Psoas muscle (tissue), 8 donors: ENCODE measurements at places on chromosomes 4 and X. TPM values are rescaled to one million over a fixed set of nuclear protein-coding genes. Genes with fewer than 3 reads are reported as not detected.

DNA sequence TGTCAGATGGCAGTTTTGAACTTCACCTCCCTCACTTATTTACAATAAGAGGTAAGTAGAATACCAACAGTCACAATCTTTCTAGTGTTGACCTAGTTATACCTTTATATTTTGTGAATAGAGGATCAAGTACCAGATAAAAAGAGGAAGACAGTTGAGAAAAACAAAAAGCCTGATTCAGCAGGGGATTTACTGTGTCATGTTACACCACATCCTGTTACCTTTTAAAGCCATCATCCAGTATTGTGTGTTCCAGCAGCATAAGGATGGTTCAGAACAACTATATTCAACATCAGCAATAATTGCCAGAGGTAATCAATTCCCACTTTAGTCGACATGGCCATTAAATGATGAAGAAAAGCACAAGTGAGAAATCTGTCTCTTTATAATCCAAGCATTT, 21.3 kb upstream of the CXCL6 start:
- no peak for DNase-seq

GRCh38 chr4:7172508-7172907, 19.8 kb upstream of the SORCS2 start:
- DNase-seq: no peak

- DNase-seq: peak; percentile 29
Measured at GRCh38 chr4:83267121-83267829, 17.3 kb downstream of the COQ2 start.

DNA sequence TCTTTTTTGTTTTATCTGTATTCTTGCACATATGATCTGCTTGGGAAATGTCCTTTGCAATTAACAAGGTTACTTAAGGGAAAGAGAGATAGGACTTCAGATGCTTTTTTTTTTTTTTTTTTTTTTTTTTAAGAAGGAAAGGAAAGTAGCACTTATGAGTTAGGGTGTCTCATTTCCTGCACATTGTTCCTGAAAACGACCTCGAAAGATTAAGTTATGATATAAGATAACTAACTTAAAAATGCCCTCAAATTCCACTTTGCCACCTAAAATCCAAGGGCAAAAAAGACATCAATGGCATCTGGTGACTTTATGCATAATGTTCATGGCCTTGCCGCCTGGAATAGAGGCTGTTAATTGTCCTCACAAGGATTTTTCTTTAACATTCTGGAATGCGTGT, 44.9 kb downstream of the PCDH7 start:
- DNase-seq: no peak

GRCh38 chrX:19775830-19776485, 111.4 kb downstream of the SH3KBP1 start:
- no peak for DNase-seq

GRCh38 chr4:89142691-89143669, 31.6 kb downstream of the TIGD2 start:
- DNase-seq: no peak

Gene TLR10
- total RNA-seq: 0.15 TPM

DNA sequence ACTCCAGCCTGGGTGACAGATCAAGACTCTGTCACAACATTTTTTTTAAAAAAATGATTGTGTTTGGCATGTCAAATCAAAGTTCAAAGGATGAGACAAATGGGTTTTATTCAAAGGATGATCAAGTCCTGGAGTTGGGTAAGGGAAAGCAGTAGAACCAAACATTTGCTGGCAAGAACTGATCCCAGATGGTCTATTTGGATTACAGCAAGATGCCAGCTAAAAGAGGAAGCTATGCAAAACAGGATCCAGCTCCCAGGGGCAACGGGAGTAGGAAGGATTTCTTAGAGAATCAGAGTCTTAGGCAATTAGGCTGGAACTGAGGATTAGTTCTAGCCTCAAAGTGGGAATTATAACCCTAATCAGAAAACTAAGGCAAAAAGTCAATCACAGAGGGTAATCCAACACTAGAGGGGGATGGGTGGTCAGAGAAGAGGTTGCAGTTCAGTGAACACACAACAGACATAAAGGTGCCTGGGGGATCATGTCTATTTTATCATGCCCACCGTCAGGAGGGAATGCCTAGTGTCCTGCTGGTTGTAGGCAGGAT, 133.0 kb upstream of the PLS3 start:
- no peak for DNase-seq

Gene RAI2
- 3.5 TPM for total RNA-seq

Gene CXCL9
- 0.51 TPM for total RNA-seq

- DNase-seq: peak; percentile 70
Measured at GRCh38 chrX:155263854-155264628, at the start of gene RAB39B. Gene RAB39B (minus strand): TSS chrX:155264491. CDS start chrX:155264288, 203 bp downstream.

DNA sequence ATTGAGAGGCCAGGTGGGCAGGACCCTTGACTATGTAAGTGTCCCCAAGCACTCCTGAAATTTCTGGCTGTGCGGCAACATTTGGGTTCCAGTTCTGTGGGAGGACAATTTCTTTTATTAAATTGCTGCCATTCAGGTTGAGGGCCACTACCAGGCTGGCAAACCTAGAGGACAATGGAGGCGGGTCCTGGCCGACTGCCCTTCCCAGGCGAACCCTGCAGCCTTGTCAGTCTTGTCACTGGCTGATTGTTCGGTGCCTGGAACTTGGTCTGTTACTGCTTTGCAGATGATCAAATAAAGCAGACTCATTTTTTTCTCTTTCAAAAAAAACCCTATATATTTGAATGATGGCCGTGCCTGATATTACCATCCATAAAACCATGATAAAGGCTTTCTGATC, 6.6 kb upstream of the TMEM128 start:
- DNase-seq: no peak

DNA sequence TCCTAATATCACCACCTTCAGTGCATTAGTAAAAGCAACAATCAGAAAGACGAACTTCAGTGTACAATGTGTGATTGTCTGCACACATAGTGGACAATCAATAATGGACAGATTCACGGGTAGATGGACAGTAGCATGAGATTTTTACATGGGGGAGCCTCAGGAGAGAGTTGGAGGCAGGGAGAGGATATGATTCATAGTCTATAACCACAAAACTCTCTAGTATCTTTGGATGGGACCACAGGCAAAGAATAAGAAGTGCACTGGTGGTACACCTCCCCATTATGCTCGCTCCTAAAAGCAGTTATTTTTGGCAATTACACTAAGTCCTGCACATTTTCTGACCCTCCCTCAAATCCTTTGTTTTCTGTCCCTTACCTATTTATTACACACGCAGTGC, 624.4 kb upstream of the ACTRT1 start:
- DNase-seq: no peak

DNA sequence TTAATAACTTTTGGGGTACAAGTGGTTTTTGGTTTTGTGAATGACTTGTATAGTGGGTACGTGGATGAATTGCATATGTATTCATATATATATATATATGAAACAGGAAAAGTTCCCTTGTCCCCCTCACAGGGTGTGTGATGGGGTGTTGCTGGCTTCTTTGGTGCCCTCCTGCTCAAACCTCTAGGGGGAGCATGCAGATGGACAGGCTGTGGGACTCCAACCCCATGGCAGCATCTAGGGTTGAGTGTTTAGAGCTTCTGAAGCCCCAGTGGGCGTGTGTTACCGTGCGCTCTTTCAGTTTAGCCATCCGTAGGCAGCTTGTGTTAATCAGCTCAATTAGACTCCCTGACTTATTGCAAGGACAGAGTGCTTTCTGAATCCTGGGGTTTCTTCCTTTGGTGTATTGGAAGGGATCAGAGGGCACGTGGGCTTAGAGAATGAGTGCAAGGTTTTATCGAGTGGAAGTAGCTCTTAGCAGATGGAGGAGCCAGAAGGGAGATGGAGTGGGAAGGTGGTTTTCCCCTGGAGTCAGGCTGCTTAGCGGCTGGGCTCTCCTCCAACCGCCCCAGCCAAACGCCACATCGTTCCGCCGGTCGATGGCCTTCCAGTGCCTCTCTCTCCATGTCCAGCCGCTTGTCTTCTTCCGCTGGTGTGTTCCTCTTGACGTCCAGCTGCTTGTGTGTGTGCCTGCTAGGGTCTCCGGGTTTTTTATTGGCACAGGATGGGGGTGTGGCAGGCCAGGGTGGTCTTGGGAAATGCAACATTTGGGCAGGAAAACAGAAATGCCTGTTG, 674.4 kb upstream of the LCORL start:
- no peak for DNase-seq

Gene SOD3
- total RNA-seq: 3.8 TPM

DNA sequence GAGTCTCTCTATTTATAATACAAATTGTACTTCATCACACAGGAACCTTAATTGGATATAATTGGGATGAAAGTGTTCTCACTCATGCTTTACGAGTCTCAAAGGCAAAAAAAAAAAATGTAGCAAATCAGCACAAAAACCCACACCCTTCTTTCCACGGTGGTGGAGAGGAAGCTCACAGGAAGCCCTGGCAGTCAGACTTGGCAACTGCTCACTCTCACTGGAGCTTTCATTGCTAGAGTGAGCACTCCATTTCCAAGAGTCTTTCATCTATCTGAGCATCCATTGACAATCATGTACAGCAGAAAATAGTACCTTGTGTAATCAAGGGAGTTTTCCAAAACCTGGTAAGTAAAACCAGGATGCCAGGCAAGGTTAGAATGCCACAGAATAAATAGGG, 2159.4 kb upstream of the AGA start:
- DNase-seq: no peak

Gene TMPRSS11A
- total RNA-seq: not detected

Gene PDLIM3
- 5,341 TPM for total RNA-seq

Gene IL1RAPL1
- total RNA-seq: 0.21 TPM

DNA sequence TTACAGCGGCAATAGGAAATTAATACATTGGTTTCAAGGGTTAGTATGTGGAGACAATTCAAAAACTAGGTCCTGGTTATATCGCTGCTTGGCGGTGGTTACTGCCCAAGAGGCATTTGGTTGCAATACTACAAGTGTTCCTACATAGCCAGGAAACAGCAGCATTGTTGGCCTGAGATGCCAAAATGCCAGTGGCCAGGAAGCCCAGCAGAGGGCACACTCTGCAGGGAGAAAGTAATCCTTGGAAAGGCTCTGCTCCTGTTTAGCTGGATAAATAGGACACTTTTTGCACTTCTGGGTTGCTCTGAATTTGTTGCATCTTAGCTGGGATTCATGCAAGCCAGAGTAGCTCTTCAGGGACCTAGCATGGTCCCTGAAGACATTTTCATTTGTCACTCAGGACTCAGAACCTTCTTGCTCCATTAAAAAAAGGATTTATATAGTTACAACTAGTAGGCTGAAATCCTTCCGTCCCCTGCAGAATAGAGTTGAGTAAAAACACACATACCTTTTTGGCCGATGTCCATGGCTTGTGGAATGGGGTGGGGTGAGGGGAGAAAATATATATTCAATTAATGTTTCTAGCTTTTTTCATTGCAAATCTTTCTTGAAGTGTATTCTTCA, 8.1 kb upstream of the GPR119 start:
- peak; percentile 18 for DNase-seq
